ENCODE measurements at places on chromosomes 2 and 18.

- DNase-seq = peak; percentile 91
Observed at GRCh38 chr2:10344105-10345066, 41.7 kb downstream of the HPCAL1 start.

DNA sequence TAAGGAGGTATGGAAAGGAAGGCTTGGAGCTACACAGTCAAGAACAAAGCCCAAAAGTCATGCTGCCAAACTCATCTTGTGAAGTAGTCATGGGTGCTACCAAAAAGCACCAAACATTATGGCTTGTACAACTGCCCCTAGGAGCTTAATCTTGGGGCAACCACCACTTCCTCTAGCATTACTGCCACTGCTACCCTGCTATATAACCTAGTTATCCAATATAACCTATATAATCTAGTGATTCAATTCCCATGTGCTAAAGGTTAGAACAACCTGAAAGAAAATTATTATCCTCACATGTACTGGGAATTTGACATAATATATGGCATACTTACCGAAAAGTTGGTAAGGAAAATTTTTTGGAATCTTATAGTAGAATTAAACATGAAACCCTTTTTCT, 102.6 kb upstream of the RBBP8 start:
- DNase-seq = no peak

- no peak for DNase-seq
Observed at GRCh38 chr2:118425191-118425590, 336.9 kb downstream of the INSIG2 start.

- DNase-seq = no peak
Observed at GRCh38 chr2:146597291-146597690, 1247.5 kb upstream of the ACVR2A start.

- peak; percentile 78 for DNase-seq
Observed at GRCh38 chr2:58535182-58535581, 294.1 kb upstream of the FANCL start.

DNA sequence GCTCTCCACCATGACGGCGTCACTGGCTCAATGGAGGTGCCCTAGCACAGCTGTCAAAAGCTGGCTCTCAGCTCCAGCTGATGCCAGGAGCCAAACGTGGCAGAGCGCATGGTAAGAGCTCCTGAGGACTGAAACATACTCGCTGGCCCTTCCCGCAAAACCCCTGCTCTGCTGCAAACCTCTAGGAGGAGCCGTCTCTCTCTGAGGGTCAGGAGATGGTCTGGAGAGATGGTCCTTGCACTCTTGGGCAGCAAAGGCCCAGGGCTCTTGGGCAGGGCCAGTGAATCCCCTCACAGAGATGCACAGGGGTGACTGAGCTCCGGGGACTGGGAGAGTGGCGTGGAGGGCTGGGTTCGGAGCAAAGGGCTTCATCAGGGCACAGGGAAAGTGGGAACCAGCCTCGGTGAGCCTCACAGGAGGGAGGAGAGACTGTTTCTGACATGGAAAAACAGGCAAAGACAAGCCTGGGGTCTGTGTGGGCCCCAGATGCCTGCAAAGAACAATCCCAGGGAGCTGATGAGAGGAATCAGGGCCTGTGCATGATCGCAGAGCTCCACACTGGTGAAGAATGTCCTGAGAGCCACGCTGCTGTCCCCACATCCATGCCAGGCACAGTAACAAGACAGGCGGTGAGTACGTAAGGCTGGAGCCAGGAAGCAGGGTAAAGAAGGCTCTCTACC, 17.2 kb downstream of the SNORC start:
- DNase-seq = no peak

- DNase-seq = no peak
Observed at GRCh38 chr18:13720847-13721246, 5.5 kb downstream of the FAM210A start.

- peak; percentile 26 for DNase-seq
Observed at GRCh38 chr2:190099890-190100697, 37.6 kb upstream of the MSTN start.

GRCh38 chr2:201366146-201366545, 9.0 kb upstream of the FLACC1 start:
- no peak for DNase-seq

DNA sequence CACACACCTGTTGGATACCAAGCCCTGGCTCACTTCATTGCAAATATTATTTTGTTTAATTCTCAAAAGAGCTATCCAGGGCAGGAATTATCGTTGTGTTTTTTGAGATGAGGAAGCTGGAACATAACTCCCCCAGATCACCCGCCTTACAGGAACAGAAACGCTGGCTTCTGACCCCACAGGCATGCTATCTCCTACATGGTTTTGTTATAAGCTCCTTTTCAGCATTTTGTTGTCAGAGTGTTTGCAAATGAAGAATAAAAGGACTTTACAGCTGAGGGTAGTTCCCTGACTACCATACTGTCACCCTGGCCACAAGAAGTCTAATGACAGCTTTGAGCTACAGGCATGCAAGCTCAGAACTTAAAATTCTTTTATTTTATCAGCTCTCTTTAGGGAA, 62.0 kb upstream of the MRPS9 start:
- no peak for DNase-seq

- no peak for DNase-seq
Observed at GRCh38 chr2:66948234-66948633, 448.9 kb upstream of the ETAA1 start.

DNA sequence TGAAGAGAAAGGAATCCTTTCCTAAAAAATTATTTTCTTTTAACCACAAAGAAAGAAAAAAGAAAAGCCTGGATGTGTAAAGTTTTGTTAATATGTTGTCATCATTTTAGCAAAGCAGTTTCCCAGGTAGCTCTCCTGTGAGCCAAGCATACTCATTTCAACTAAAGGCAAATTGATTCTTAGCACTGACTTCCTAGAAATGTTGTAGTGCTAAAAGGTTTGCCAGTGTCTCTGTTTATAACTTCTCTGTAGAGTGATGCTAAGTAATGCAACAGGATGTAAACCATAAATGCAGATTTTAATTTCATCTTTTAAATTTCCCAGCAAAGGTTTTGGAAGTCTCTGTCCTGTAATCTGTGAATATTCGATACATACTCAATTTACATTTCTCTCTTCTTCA, 10.2 kb downstream of the GATA6 start:
- DNase-seq = no peak

- no peak for DNase-seq
Observed at GRCh38 chr2:39568561-39569006, 97.1 kb upstream of the TMEM178A start.

DNA sequence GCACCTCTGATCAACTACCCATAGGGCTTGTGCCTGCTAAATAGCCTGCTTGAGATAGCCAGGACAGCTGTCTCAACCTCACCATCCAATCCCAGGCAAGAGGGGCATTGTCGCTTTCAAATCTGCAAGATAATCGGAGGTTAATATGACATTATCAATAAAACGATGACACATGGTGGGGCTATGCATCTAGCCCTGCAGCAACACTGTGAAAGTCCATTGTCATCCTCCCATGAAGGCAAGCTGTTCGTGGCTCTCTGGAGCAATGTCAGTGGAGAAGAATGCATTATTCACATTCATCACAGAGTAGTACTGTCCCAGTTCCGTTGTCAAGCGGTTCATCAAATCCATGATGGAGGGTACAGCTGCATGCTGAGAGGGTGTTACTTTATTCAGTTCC, 18.9 kb upstream of the KLHL23 start:
- no peak for DNase-seq

DNA sequence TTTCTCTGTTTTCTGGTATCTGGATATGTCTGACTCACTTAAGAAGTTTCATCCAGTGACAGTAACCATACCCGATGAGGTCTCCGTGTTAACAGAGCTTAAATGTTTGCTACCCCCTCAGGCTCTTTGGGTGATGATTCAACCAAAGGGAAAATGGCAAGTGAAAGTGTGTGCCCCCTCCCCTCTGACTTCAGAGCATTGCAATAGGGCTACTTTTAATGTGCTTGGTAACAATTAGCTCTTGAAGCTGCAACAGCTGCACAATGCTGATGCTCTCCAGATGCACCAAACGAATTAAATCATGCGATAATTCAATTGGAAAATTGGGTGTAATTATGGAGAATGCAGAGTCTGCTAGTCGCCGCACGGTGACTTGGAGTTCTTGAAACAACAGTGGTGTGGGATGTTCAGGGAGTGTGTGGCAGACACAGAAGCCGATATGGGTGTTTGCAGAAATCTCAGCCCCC, 270.7 kb downstream of the ALK start:
- no peak for DNase-seq

DNA sequence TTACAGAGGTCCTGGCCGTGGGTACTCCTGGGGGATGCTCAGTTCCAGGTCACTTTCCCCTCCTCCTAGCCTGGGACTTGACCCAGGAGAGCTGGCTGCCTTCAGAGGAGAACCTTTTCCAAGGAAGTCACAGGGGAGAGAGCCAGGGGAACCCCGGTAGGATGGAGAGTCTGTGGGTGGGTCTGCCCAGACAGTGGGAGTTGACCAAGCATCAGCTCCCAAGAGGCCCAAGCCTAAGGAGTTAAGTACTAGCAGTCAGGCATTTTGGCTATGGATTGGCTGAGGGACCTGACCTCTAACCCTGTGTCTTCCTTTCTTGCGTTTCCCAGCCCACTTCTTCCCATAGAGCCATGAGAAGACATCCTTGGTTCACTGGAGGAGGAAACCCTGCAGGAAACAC, 48.8 kb upstream of the PLB1 start:
- no peak for DNase-seq

- peak; percentile 81 for DNase-seq
Observed at GRCh38 chr18:45854036-45854586, 28.6 kb downstream of the SIGLEC15 start.

GRCh38 chr18:10374636-10375293, 79.7 kb upstream of the APCDD1 start:
- no peak for DNase-seq

DNA sequence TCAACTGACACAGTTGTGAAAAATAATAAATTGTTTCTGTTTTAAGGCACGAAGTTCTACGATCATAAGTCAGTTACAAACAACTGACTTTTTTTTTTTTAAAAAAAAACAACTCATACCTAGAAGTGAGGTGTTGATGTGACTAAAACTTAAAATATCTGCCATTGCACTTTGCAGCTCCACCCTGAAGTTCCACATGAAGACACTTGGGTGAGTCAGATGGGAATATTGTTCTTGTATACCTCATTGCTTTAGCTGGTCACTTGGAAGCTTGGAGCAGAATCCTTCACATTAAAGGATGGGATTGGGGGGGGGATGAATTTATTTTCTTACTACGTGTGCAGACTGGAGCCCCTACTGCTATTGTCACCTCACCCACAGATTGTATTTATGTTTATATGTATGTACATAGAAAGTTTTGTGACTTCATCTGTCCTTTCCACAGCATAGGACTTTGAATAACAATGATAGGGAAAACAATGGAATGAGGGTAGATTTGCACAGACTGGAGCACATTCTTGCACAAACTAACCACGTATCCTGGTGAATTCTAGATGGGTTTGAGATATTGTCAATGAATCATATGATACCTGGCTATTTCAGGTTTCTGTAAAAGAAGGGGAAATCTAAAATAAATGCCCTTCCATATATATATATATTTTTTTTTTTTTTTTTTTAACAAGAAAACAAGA, 57.9 kb upstream of the ARHGAP15 start:
- no peak for DNase-seq

GRCh38 chr2:37366773-37367172, 22.3 kb downstream of the QPCT start:
- DNase-seq = no peak

DNA sequence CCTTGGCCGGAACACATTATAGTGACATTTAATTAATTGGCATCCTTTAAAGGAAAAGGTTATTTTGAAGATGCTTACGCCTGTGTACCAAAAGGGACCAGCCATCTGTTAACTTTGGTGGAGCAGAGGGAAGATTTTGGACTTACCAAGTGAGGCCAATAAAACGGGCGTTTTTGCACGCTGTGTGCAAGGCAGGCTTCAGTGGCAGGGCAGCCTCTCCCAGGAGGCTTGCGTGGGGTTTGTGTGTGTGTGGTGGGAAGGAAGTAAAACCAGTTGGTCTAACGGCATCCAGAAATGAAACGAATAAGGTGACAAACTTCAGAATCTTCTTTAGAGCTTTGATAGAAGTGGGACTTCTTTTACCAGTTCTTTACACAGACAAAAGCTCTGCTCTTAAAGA, 191.7 kb downstream of the PRKCE start:
- no peak for DNase-seq

DNA sequence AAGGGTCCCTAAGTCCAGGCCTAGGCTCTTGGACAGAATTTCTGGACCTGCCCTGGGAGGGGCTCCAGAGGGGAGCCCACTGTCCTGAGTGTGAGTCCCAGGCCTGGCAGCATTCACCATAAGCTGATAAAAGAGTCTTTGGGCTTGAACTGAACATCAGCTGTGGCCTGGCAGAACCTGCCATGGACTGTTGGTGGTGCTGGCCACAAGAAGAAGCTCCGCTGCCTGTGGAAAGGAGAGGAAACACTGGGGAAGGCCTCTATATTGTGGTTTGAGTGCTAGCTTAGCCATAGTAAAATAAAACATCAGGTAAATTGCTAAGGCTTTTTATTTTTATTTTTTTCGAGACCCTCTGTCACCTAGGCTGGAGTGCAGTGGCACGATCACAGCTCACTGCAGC, 20.9 kb upstream of the BAZ2B start:
- DNase-seq = no peak

DNA sequence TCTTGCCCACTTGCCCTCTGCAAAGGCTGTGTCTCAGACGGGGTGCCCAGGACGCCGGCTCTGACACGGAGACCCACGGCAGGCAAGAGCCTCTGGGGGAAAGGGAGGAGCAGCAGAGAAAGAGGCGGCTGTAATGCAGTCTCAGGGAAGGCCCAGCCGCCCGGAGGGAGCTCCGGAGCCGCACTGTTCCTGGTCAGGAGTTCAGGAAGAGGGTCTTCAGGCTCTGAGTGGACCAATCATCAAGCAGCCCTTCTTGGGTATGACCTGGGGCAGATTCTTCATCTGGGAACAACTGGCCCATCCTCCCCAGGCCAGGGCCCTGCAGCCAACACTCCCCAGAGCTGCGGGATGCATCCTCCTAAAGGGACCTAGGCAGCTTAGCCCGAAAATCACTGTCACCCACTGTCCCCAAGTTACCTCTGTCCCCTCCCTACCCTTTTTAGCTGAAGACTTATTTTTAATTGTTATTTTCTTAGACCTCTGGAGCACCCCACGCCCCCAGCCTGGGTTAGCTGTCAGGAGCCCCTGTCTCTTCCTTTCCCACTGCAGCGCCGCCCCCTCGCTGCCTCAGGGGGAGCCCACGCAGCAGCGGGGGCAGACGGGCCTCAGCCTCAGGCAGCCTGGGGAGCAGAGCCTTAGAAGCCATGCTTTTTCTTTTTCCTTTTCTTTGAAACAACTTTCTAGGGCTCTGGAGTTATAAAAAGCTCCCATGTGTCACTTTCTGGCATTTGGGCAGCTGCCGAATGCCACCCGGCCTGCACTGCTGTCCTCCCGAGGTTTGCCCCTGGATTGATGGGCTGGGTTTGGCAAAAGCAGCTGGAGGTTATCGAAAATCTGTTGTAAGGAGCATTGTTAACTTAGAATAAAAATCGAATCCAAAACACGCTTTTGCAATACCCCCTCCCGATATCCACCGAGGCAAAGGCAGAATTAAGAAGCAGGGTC, 644 bp upstream of the NEU2 start:
- no peak for DNase-seq

GRCh38 chr2:15159751-15160177, 401.4 kb downstream of the NBAS start:
- peak; percentile 54 for DNase-seq

GRCh38 chr2:215401896-215402379, 33.9 kb downstream of the FN1 start:
- no peak for DNase-seq

- no peak for DNase-seq
Observed at GRCh38 chr2:223055140-223055539, 3.1 kb downstream of the KCNE4 start.
